ENCODE measurements at places on chromosomes 12 and 14.

- DNase-seq, result no peak
These were observed 55.1 kb downstream of the RPH3A start for GRCh38 chr12:112846619-112847018.

DNA sequence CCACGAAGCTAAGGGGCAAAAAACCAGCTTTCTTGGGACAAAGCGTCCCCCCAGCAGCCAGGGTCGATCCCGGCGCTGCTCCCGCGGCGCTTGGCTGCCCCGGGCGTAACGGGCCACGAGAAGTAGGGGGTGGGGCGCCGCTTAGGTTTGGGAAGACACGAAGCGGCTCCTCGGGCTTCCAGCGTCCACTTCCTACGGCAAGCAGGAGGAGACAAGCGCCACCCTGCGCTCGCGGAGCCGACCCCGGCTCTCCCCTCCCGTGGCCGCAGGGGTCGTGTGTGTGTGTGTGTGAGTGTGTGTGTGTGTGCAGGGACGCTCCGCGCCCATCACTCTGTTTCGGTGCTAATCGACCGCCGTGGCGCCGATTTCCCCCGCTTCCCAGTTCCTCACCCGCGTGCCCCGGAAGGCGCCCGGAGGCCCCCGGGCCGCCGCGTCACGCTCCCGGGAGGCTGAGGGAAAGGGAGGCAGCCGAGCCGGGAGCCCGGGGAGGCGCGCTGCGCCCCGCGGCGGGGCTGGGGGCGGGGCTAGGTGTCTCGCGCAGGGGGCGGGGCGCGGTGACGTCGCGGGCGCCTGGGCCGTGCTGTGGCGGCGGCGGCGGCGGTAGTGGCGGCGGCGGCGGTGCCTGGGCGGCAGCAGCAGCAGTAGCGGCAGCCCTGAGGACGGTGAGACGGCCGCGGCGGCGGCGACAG is at the start of gene ERC1:
ERC1 (plus strand) TSS at position 563 of the 689 bp plus-strand sequence. CDS start 36,681 bp downstream, outside the sequence.
- peak; percentile 96 for DNase-seq

DNA sequence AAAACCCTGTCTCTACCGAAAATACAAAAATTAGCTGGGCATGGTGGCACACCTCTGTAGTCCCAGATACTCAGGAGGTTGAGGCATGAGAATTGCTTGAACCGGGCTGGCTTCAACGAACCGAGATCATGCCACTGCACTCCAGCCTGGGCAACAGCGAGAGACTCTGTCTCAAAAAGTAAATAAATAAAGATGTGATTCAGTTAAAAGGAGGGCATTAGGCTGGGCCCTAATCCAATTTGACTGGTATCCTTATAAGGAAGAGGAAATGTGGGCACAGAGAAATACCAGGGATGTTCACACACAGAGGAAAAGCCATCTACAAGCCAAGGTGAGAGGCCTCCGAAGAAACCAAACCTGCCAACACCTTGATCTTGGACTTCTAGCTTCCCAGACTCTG is 10.1 kb upstream of the DCAF4 start:
- peak; percentile 25 for DNase-seq

- no peak for DNase-seq
These were observed 39.6 kb upstream of the SFSWAP start for GRCh38 chr12:131671276-131671675.

DNA sequence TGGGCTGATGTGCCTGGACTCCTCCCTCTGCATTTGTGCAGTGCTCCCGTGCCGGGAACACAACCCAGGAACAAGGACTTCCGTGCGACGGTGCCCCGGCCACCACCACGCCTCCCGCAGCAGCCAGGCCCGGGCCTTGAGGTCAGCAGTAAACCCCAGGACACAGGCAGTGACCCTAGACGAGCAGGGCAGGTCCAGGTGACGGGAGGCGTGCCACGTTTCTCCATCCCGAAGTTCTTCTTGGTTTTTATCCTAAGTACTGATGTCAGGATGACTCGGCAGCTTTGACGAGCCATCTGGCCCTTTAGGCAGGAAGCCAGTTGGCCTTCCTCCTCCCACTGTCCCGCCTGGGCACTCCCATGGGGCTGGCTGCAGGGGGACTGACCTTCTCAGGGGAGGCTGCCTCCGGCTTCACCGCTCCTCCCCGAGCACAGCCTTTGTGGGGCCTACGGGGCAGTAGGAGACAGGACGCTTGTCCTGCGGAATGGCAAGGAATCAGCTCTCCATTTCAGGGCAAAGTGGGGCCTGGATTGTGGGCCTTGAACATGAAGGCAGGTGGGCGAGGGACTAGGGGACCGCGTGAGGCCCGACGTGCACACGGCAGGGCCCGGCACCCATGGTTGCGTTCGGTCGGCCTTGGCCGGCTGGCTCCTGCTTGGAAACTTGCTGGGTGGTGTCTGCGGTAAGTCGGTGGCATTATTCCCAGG is 94.1 kb downstream of the FBXL14 start:
- peak; percentile 79 for DNase-seq

- no peak for DNase-seq
These were observed 120.1 kb downstream of the ITPR2 start for GRCh38 chr12:26712892-26713291.

DNA sequence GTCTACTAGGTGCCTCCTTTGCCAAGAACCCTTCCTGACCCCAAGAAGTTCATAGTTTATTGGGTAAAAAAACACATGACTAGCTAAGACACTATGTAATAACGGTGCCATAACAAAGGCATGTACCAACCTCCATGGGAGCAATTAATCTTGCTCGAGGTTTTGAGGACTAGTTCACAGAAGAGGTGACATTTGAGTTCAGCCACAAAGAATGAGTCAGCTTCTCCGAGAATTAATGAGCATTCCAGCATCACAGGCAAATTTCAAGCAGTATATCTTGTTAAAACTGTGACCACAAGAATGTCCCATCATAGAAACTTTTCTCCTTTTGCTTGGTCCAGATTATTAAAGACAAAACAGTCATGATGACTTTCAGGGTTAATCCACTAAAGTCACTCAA is 113.0 kb upstream of the RAP1B start:
- DNase-seq, result peak; percentile 7

GRCh38 chr12:3047961-3048360 is 29.2 kb upstream of the TSPAN9 start:
- no peak for DNase-seq
